ENCODE measurements at places on chromosomes 6 and 20.

DNA sequence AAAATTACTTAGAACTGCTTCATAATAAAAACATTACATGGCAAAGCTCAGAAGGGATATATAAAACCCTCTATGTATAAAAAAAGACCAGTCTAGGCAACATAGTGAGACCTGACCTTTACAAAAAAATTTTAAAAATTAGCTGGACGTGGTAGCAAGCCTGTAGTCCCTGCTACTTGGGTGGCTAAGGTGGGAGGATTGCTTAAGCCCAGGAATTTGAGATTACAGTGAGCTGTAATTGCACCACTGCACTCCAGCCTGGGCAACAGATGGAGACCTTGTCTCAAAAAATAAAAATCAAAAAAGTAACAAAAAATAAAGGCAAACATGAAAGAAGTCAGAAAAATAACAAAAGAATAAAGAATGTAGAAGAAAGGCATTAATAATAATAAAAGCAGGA is 21.5 kb upstream of the TPD52L1 start:
- DNase-seq = no peak

DNA sequence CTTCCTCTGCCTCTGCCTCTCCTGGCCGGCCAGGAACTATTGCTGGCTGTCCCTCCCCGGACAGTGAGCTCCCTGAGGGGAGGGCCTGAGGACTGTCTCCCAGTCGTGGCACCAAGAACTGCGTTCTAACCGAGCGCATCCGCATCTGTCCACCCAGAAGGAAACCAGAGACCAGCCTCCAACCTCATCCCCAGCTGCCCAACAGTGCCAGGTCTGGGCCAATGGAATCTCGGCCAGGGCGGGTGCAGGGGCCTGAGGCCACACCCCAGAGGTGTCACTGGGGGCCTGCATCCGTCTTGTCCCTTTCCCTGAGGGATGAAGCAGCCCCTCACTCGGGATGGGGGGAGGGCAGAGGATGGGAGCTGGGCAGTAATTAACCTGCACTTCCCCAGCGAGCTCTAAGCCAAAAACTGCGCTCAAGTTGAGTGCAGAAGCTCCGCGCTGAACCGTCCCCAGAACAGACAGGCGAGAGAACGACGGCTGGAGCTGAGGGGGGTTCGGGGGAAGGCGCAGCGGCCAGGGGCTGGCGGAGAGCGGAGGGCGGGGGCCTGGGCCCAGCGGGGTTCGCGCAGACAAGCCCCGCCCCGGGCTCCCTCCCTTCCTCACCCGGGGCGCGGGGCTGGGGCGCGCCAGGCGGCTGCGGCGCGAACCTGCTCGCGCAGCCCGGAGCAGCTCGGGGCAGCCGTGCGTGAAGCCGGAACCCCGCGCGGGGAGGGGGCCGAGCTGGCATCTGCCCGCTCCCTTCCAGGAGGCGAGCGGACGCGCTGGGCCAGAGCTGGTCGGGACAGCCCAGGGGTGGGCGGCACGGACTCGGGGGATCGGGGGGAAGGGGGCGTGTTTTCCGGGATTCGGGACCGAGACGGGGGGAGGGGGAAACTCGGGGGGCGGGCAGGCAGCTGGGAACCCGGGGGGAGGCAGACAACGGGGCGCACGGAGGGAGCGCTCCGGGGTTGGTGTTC is 1.4 kb downstream of the TFEB start:
- DNase-seq = peak; percentile 25

- no peak for DNase-seq
Measured at GRCh38 chr6:168272415-168273325, 46.9 kb downstream of the DACT2 start.

DNA sequence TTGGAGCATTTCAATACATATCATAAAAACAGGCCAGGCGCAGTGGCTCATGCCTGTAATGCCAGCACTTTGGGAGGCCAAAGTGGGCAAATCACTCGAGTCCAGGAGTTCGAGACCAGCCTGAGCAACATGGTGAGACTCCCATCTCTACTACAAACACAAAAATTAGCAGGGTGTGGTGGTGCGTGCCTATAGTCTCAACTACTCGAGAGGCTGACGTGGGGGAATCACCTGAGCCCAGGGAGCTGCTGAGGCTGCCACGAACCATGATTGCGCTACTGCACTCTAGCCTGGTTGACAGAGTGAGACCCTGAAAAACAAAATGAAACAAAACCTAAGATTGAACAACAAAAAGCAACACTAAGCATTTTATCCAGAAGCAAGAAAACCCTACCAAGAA is 47.2 kb downstream of the BACH2 start:
- DNase-seq = no peak

- DNase-seq = no peak
Measured at GRCh38 chr6:133359760-133360159, 118.6 kb downstream of the EYA4 start.

DNA sequence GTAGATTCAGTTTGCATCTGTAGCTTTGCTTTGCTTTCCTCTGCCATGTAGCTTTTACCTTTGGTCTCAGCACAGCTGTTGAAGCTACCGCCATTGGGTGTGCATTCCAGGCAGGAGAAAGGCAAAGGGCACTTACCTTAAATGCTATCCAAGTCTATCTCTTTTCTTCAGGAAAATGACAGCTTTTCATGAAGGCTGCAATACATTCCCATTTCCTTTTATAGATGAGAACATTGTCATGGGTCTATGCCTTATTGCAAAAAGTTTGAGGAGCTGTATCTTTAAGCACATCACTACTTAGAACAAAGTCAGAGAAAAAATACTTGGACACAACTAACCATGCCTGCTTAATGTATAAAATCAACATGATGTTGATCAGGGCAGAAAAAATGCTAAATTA is 266.8 kb downstream of the DOK5 start:
- DNase-seq = no peak

DNA sequence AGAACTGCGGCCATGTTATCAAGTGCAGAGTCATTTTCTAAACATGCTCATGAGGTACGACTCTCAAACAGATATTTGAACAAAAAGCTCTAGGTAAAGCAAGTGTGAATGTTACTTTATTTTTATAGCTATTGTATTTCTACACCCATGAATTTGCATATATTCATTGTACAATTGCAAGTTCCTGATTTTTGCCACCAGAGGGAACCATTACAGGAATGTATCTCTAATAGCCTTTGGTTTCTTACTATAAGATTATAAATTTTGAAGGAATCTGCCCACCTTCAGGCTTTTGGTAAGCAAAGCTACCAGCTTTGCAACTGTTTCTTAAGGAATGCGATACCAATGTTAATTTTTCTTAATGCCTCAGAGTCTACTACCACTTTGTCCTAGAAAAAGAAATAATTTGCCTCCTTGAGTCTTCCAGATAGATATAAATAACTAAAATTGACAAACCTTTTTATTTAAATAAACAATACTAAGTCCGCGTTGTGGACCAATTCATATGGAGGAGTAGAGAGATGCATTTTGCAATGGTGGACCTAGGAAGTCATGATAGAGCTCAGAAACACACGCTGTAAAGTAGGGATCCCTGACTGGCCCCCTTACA is 125.4 kb upstream of the SAMD5 start:
- no peak for DNase-seq

DNA sequence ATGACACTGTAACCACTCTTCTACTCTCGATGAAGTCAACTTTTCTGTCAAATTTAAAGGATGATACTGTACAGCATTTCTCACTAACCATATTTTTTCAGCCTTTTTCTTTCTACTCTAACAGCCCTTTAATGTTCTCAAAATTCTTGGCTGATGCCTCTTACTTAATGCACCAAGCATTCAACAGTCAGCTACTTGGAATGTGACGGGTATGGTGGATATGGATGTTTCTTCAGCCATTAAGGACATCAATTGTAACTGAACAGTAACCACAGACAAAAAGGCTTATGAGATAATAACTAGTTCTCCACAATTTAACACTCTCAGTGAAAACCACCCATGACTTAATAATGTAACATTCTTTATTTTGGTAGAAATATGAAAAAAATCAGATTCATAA is 467.2 kb upstream of the ZNF337 start:
- peak; percentile 49 for DNase-seq

GRCh38 chr6:61585504-61585903 is 700.5 kb downstream of the KHDRBS2 start:
- DNase-seq = no peak

GRCh38 chr6:10314163-10314955 is 100.5 kb downstream of the TFAP2A start:
- DNase-seq = no peak

DNA sequence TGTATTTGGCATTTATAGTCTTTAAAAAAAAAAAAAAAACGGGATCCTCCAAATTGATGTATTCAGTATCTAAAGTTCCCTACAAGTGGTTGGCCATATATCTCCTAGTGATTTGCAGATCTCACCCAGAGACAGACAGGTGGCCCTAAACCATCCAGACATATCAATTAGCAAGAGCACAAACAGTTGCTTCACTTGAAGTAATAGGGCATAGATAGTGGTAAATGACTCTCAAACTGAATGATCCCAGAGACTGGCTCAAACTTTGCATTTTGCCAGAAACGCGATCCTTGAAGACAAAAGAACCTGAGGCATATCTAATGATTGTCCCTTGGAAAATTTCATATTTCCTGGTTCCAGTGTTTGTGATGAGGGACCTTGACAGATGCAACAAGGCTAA is 54.6 kb downstream of the HMGCLL1 start:
- DNase-seq = no peak

- DNase-seq = no peak
Measured at GRCh38 chr20:60631585-60632287, 620.3 kb upstream of the CDH4 start.

GRCh38 chr6:96276856-96277255 is 244.8 kb upstream of the UFL1 start:
- no peak for DNase-seq

- no peak for DNase-seq
Measured at GRCh38 chr6:96468681-96469224, 52.9 kb upstream of the UFL1 start.

DNA sequence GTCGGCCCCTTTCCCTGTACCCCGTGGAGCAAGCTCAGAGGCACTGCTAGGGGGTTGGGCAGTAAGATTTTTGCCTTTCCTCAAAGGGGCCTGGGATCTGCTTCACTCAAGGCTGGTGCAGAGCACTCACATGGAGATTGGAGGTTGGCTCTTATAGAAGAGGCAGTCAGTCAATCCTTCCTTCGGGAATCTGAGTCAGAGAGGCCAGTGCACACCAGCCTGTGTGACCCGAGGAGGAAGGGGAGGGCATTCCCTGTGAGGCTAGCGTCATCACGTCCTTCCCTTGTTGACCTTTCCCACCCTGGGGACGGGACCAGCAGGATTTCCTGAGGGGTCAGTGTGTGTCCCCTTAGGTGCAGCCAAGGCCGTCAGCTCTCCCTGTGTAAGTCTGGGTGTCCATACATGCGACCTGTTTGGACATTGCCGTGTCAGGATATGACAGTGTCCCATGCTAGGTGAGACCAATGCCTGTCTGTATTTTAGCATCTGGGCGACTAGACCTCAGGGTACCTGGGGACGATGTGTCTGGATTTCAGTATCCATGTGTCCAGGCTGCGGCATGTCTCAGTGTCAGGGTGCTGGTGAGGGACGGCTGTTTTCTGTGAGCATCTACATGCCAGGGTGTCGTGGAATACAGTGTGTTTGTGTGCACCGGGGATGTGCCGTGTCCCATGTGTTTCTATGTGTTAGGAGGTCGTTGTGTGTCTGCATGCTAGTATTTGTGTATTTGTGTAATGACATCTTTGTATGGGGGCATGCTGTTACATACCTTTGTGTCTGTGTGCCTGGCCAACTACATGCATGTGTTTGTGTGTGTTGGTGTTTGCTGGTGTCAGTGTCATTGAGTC is 2.8 kb upstream of the ZNF512B start:
- DNase-seq = no peak

- no peak for DNase-seq
Measured at GRCh38 chr6:45438151-45438550, 60.4 kb upstream of the SUPT3H start.

GRCh38 chr6:144415835-144416237 is 130.7 kb downstream of the UTRN start:
- DNase-seq = peak; percentile 85

GRCh38 chr6:161038229-161039031 is 46.9 kb downstream of the MAP3K4 start:
- DNase-seq = peak; percentile 94

- no peak for DNase-seq
Measured at GRCh38 chr6:53982366-53983050, 128.7 kb upstream of the MLIP start.

GRCh38 chr6:148422085-148422484 is 79.4 kb downstream of the SASH1 start:
- no peak for DNase-seq

GRCh38 chr6:45445749-45446549 is 68.2 kb upstream of the SUPT3H start:
- peak; percentile 99 for DNase-seq

DNA sequence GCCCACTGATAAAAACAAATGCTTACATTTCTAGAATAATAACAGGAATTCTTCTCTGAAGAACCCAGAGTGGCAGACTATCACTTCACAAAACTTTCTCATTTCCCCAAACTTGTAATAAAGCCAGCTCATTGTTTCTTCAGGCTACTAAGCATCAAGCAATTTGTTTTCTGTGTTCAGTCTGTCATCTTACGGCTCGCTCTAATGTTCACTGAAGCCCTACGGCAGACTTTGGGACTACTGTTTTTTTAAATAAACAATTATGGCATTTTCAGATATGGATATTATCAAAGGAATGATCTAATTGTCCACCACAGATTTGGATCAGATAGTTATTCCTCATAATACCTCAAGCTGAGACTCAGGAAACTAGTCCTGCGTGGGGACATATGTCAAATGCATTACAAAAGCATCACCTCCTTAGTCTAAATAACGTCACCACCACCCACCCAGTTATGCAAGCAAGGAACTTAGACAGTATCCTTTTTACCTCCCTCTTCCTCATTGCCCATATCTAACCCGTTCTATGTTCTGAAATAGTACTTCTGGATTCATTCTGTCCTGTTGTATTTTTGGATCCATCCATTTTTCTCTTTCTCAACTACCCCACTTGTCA is 415.1 kb downstream of the PLCB1 start:
- no peak for DNase-seq

DNA sequence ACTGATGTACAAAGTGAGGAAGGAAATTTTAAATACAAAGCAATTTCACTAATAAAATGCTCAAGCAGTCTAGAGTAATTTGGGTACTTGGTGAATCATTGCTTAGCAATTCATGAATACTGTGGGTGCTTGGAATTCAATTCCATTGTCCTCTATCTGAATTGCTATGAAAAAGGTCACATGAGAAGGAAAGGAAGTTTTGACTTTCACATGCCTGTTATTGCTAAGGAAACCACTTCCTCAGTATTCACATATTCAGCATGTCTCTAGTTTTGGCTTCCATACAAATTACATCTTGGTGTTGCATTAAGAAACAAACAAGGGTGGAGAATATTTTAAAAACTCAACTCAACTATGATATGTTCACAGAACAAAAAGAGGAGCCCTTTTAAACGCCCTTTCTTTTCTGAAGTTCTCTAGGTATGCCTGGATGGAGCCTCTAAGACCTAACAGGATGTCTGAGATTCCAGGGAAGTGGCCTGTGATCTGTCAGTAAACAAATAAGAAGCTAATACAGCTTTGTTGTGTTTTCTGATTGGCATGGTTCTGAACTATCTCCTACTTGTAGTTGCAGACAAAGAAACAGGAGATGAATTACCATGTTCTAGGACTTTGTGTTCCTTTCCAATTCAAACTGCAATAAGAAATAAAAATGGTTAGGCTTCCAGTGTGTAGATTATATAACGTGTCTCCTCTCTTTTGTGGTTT is 190.4 kb downstream of the OGFRL1 start:
- DNase-seq = peak; percentile 86
